Stimulated activated CD4-positive, alpha-beta T cell treated with anti-CD3 and anti-CD28 coated beads, TNF-alpha, amount 100 ng/mL, for 24 hours (primary cell): ENCODE measurements at places on chromosomes 1 and 21.

GRCh38 chr1:46183079-46183847 lies 7.0 kb upstream of the P3R3URF start:
- DNase-seq, result no peak

GRCh38 chr1:30485072-30485471 lies 238.3 kb downstream of the MATN1 start:
- no peak for DNase-seq

DNA sequence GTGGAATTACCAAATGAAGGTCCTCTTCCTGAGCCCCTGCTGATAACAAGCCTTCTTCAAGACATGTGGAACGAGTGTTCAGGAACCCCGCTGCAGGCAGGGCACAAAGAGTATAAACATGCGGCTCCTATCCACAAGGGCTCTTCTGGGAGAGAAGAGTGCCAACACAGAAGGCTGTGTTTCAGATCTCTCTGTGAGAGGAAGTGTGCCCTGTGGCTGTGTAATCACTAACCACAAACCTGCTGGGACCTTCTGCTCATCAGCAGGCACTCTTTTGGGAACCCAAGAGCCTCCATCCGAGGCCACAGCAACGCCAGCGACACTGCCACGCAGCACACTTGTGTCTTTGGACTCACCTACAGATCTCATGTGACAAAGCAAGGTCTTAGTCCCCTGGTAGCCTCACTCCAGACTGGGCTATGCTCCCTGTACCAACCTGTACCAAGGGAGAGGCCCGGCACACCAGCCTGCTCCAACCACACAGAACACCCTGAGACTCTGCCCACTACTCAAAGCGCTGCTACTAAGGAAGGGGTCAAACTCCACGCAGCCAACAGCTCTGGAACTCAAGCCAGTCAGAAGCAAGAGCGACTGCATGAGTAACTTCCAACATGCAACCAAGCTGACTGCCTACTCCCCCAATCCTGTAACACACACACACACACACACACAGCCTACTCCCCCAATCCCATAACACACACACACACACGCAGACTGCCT lies 7.8 kb downstream of the PTTG1IP start:
- DNase-seq, result no peak

DNA sequence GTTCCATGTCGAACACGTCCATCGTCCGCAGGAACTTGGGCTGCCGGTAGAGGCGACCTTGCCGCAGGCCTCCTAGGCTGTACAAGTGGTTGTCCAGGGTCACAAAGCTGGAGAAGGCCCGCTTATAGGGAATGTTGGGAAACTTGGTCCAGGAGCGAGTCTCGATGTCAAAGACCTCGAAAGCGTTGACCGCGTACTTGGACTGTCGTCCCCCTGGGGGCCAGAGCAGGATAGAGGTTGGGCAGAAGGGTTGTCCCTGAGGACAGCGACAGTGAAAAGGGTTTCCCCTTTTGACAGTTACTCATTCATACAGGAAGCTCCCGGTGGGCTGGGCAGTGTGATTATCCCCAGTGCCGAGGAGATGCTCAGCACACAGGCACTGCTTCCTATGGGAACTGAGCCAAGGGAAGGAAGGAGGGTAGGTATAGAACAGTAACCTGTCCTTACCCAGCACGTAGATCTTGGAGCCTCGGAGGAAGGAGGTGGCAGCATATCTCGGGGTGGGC lies 17.5 kb downstream of the KLHDC8A start:
- DNase-seq, result no peak

DNA sequence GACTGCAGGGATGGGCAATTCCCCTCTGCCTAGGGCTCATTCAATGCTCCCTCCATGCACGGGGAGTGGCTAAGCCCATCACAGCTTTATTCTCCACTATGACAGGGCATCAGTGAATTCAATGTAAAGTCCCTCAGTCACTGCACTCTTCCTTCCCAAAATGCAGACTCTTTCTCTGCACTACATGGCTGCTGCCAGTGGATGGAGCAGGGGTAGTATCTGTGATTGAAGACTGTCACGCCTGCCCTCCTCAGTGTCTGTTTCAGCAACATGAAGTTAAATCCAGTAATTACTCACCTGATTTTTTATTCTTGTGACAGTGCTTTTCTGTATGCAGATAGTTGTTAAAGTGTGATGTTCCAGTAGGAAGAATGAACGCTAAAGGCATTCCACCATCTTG lies 1323.2 kb downstream of the AMY1C start:
- DNase-seq, result no peak

DNA sequence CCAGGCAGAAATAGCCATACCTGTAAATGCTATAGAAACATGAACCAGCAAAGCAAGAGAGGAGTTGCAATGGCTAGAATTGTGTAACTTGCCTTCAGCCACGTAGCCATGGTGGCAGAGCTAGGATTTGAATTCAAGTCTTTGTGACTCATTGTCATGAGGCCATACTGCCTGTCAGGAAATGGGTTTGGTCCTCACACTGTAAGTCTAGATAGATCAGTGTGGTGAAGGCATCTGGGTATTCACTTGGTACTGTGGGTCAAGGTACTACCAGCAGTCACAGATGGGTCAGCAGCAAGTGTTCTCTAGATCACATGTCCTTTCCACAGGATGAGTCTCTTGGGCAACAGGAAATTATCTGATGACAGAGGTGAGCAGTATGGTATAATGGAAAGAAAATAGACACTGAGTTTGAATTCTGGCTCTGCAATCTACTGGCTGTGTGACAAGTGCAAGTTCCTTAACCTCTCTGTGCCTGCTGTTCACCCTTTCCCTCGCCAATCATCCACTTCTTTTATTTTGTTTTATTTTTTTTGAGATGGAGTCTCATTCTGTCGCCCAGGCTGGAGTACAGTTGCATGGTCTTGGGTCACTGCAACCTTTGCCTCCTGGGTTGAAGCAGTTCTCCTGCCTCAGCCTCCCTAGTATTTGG lies 36.9 kb downstream of the FGGY start:
- no peak for DNase-seq

DNA sequence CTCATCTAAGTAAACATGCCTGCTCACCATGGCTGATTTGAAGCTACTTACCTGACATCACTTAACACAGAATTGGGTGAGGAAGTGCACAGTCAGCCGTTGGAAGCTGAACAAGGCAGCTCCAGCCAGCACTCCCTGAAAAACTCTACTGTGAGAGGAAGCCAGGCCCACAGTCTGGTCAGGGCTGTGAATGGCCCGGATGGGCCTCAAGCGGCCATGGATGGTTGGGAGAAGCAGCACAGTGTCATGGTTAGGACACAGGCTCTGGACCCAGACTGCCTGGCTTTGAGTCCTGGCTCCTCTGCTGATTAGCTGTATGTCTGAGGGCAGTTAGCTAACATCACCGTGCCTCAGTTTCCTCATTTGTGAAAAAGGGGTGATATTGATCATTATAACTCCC lies 267.8 kb downstream of the GRIK3 start:
- no peak for DNase-seq

- DNase-seq, result no peak
Observed at GRCh38 chr1:172938681-172939080, 112.1 kb downstream of the TNFSF18 start.

GRCh38 chr1:184889166-184889565 lies 85.1 kb downstream of the NIBAN1 start:
- no peak for DNase-seq

- DNase-seq, result no peak
Observed at GRCh38 chr1:213008564-213008963, 7.1 kb downstream of the ANGEL2 start.
